ENCODE measurements at places on chromosomes 1 and 21.

- DNase-seq, result no peak
Observed at GRCh38 chr1:228471762-228472398, 15.3 kb upstream of the RNF187 start.

GRCh38 chr1:47298025-47298699, 15.8 kb downstream of the STIL start:
- DNase-seq, result no peak

DNA sequence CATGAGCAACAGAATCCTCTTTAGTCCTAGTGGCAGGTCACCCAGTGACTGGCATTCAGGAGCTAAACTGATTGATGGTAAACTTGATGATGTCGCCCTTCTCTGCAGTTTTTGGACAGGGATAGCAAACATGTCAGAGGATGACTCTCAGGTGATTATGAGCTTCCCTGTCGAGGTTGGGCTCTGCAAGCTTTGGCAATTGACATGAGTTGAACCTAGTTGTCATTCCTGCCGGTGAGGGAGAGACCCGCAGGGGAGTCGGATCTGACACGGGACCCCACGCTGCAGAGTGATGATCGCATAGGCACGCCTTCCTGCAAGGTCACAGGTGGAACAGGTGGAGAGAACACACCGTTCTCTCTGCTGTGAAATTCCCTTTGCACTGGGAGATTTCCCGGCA, 438.0 kb upstream of the VAMP3 start:
- no peak for DNase-seq

- DNase-seq, result no peak
Observed at GRCh38 chr1:193747579-193747978, 561.2 kb upstream of the B3GALT2 start.

GRCh38 chr1:234925440-234926263, 203.0 kb downstream of the TOMM20 start:
- peak; percentile 53 for DNase-seq

DNA sequence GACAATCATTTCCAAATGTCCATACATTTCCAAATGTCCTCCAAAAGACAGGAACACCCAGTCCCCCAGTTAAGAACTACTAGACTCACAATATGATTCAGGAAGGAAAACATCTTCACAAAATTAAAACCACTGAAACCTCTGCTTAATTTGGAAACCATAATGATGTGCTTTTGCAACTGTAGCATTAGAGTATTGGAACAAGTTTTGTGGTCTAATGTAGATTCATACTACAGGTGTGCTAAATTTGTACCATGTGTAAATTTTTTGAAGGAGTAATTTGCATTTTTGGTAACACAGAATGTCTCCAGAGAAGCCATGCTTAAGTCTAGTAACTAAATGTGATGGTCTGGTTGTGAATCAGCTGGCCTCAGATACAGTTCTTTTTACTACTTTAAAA, 129.6 kb downstream of the DPYD start:
- DNase-seq, result no peak

GRCh38 chr1:223772771-223773160, 60.4 kb downstream of the CAPN2 start:
- no peak for DNase-seq

DNA sequence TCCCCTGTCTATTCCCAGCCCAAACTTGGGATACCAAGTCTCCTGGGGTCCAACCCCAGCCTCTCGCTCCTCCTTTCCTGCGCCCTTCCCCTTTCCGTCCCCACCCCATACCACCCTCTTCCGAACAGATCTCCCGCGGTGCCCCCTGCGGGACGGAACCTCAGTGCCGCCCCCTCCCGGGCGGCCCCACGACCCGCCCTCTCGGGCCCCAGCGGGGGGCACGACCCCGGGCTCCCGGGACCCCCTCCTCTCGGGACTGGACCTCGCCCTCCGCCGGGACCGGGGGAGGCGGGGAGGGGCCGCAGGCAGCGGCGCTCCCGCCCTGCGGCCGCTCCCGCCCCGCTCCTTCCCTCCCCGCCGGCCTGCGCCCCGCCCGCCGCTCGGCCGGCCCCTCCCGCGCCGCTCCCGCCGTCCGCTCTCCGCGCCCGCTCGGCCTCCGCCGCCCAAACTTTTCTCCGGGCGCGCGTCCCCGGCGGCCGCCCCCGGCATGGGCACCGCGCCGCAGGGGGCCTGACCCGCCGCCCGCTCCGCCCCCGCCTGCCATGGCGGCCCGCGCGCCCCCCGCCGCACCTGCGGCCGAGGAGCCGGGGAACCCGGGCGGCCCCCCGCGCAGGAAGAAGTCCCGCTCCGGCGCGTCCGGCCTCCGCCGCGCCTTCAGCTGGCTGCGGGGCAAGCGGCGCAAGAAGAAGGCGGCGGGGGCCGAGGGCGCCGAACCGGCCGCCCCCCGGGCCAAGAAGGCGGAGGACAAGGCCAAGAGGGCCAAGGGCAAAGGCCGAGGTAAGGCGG, 39.0 kb upstream of the SYNC start:
- peak; percentile 31 for DNase-seq

DNA sequence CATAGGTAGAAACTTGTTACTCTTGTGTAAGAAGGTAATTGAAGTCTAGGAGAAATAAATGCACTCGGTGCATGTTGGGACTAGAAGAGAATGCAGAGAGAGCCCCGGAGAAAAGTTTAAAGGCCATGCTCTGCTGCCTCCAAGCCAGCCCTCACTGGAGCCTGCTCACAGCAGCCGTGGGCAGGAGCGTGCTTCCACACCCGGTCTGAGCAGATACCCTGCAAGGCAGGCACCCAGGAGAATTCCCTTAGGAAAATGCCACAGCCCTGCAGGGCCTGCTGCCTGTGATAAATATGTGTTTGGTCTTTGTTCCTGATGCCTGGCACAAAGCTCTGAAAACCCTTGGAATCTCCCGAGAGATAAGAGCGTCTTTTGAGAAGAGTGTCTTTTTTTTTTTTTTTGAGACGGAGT, 22.8 kb downstream of the C2CD2 start:
- no peak for DNase-seq

DNA sequence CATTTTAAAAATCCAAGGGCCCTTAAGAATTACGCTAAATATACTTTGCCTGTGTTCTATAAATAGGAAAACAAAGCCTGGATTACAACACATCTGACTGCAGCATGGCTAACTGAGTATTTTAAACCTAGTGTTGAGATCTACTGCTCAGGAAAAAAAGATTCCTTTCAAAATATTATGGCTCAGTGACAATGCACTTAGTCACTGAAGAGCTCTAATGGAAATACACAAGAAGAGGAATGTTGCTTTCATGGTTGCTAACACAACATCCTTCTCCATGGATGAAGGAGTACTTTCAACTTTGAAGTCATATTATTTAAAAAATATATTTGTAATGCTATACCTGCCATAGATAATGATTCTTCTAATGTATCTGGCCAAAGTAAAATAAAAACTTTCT, 248.3 kb upstream of the NEGR1 start:
- DNase-seq, result no peak

DNA sequence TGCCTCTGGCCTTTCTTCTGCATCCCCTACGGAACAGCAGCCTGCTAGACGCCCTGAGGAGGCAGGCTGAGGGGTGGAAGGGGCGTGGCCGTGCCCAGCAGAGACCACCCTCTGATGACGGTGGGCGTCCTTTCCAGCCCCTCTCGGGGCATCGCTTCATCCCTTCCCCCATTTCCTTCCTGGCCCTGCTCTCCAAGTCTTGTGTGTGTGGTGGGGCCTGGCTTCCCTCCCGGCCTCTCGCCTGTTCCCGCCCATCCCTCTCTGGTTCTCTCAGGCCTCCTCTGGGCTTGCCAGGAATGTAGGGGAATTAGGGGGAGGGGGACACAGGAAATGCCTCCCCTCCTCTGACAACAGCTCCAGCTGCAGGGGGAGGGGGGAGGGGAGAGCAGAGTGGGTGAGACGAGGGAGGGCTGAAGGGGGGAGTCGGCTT, 51.1 kb downstream of the SKI start:
- peak; percentile 98 for DNase-seq

DNA sequence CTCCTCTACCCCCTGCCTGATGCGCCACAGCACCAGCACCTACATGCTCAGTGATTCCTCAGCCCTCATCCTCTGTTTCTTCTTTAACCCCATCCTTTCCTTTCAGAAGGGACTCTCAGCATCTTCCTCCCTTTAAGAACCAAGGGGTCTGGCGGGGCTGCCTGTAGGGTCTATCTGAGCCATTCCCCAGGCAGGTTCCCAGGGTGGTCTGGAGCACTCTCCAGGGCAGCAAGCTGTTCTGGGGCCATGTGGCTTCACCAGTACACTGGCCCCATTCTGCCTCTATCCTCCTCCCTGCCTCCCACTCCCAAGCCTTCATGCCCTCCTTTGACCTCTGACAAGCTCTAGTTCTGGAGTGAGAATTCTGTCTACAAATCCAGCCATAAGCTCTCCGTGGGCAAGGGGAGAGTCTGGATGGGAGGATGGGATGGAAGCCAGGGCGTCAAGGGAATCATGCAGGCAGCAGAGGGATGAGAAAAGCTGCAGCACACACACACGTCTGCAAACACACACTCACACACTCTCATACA, 10.4 kb downstream of the BATF3 start:
- DNase-seq, result no peak

- no peak for DNase-seq
Observed at GRCh38 chr1:17757426-17757825, 2.3 kb downstream of the ACTL8 start.

- no peak for DNase-seq
Observed at GRCh38 chr1:29708381-29708780, 472.1 kb downstream of the PTPRU start.

DNA sequence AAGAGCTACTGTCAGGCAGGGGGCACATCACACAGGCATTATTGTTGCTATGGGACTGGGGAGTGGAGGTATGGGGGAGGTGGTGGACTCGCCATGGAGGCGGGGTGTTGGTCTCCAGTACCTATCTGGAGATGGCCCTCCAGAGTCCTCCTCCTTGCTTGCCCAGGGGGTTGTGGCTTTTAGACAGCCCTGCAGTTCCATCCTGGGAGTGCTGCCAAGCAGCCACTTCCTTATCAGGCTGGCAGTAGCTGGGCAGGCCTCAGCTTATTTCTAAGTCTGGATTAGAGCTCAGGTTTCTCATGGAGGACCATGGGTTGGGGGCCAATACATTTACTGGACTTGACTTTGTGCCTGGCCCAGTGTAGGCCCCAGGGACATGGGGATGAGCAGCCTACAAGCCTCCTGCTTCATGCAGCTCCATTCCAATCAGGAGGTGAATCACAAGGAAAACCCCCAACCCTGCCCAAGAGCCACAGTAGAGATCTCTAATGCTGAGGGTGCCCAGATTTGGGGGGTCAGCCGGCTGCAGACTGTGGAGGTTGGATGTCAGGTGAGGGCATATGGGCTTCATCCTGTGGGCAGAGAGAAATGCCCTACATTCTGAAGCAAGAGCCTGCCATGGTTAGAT, 210.7 kb upstream of the EDN2 start:
- no peak for DNase-seq

DNA sequence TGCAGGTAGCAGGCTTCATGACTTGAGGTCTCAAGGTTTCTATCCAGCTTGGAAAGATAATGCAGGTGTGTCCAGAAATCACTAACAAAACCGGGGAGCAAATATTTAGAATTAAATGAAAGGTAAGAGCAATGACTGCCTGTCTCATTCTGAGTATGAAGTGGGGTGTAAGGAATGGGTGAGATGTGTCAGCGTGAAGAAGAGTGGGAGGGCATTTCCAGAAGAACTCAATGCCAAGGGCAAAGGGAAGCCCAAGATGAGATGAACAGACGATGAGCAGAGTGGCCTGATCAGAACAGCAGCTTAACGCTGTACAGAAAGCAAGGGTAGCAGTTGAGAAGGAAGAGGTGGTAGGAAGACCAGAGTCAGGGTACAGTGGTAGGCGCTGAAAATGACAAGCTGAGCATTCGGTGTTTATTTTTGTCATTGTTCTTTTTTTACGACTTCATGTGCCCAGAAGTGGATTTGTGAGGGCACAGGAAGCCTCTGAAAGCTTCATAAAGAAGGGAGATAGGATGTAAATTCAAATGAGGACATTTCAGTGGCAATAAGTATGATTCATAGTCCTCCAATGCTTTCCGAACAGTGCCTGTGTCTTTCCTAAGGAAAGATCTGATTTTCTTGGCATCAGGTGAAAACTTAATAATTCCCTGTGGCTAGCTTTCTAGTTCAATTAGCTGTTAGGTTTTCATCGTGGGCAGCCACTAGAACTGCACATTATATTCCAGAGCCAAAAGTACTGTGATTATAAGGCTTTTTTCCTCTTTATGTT, 190.5 kb downstream of the APP start:
- no peak for DNase-seq

- DNase-seq, result no peak
Observed at GRCh38 chr1:172646653-172647052, 12.2 kb upstream of the FASLG start.

DNA sequence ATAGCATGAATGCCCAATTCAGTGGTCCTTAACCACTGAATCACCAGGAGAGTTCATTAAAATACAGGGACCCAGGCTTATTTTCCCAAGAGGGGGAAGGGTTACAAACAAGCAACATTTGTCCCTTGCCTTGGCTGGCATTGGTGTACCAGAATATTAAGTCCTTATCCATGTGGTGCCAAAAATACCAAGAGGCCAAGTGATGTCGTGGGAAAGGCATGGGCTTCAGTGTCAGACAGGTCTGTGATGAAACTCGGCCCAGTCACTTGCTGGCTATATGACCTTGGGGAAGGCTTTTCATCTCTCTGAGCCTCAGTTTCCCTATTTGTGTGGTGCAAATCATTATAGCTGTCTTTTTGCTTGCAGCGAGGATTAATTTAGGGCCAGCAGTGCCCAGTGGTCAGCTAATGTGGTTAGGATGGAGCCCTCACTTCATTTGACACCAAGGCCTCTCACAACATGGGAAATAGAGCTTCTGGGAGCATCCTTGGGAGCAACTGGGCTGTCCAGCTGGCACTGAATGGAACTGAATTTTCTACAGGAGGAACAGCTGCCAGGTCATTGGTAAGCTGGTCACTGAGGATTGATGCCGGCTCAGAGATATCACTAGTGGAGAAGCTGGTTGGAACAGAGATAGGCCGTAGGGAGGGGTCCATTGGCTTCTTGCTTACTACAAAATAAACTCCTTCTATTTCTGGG, 77.2 kb upstream of the PPP2R5A start:
- no peak for DNase-seq

DNA sequence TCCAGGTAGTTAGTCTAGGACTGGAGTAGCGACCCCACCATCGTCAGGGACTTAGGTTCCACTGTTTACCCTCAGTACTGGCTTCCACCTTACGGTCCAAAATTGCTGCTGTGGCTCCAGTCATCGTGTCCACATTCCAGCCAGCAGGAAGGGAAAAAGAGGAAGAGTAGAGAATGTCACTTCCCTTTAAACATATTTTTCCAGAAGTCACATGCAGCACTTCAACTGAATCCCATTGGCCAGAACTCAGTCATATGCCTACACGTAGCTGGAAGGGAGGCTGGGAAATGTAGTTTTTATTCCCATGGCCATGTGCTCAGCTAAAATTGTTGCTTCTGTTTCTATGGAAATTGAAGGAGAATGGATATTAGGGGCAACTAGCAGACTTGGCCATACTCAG, 84.1 kb upstream of the SELENON start:
- no peak for DNase-seq

DNA sequence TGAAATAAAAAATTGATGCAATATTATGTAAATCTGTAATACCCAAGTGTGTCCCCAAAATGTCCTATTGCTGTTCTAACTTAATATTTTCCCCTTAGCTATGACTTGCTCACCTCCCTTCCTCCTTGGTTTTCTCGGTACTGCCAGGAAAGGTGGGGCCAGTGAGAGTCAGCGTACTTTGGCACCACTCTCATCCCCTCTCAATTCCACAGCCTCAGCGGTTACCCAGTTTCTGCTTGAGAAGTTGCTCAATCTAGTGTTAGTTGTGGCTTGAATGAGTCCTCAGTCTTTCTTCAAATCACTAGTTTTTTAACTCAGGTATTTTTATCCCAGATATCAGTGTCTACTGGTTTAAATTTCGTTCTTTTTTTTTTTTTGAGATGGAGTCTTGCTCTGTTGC, 32.3 kb downstream of the BCAS2 start:
- DNase-seq, result no peak

Measured in right hindlimb (tissue), 1 donor.